Vein endothelial cell (primary cell): ENCODE measurements at places on chromosomes 4 and X. TPM values are rescaled to one million over a fixed set of nuclear protein-coding genes. Genes with fewer than 3 reads are reported as not detected.

The COX7B2 gene
- total RNA-seq: not detected in 2 replicates

The PDLIM3 gene
- 18.2 and 42.5 TPM in 2 replicates for total RNA-seq

The CHRDL1 gene
- total RNA-seq: not detected in 2 replicates

The TLR6 gene
- total RNA-seq: 2.3 and 4.8 TPM in 2 replicates

The SGMS2 gene
- 86.9 and 91.5 TPM in 2 replicates for total RNA-seq

The GABRG1 gene
- total RNA-seq: not detected in 2 replicates

The GUF1 gene
- total RNA-seq: 14.4 and 17.2 TPM in 2 replicates

The RAB41 gene
- total RNA-seq: not detected in 2 replicates

The HTN3 gene
- total RNA-seq: not detected in 2 replicates

The BMX gene
- total RNA-seq: 119 and 162 TPM in 2 replicates

The HNRNPH2 gene
- 53.9 and 68.6 TPM in 2 replicates for total RNA-seq

The PCGF3 gene
- total RNA-seq: 64.0 and 67.6 TPM in 2 replicates

The TMEM35A gene
- total RNA-seq: 1.8 and 2.9 TPM in 2 replicates

The CTAG2 gene
- not detected in 2 replicates for total RNA-seq

The MUC7 gene
- total RNA-seq: not detected in 2 replicates

The SHROOM2 gene
- 15.5 and 17.0 TPM in 2 replicates for total RNA-seq

The DTHD1 gene
- not detected in 2 replicates for total RNA-seq

The ELF2 gene
- 39.8 and 45.8 TPM in 2 replicates for total RNA-seq

The RHOH gene
- 0.57 TPM in 1 of 2 replicates, not detected in the other for total RNA-seq

The ARHGAP6 gene
- 0.57 and 1.3 TPM in 2 replicates for total RNA-seq

The GAGE2A gene
- total RNA-seq: not detected in 2 replicates

The FAM200B gene
- total RNA-seq: 23.8 and 37.4 TPM in 2 replicates

The PNMA3 gene
- total RNA-seq: not detected in 2 replicates

The ZXDB gene
- total RNA-seq: 18.3 and 18.6 TPM in 2 replicates

The GPM6B gene
- under 0.01 and 0.33 TPM in 2 replicates for total RNA-seq

The TKTL2 gene
- total RNA-seq: not detected in 2 replicates

The CXCL5 gene
- total RNA-seq: 0.33 and 0.96 TPM in 2 replicates

The GPR119 gene
- not detected in 2 replicates for total RNA-seq

The SLC2A9 gene
- 0.38 and 1.3 TPM in 2 replicates for total RNA-seq

The OTC gene
- not detected in 2 replicates for total RNA-seq

The RNF128 gene
- 0.38 TPM in 1 of 2 replicates, not detected in the other for total RNA-seq

The P2RY4 gene
- total RNA-seq: 0.10 TPM in 1 of 2 replicates, not detected in the other
